HFFc6 (cell line): ENCODE measurements at places on chromosomes 4 and X.

GRCh38 chr4:160235771-160236170 is 1132.9 kb downstream of the RAPGEF2 start:
- no peak for DNase-seq

GRCh38 chrX:2423282-2423681 is 77.5 kb downstream of the DHRSX start:
- peak; percentile 43 for DNase-seq

- DNase-seq, result no peak
Observed at GRCh38 chr4:111434586-111434985, 710.7 kb upstream of the FAM241A start.

- DNase-seq, result no peak
Observed at GRCh38 chrX:447052-447451, 60.3 kb upstream of the PPP2R3B start.

- DNase-seq, result no peak
Observed at GRCh38 chr4:125483278-125483677, 168.5 kb downstream of the FAT4 start.

DNA sequence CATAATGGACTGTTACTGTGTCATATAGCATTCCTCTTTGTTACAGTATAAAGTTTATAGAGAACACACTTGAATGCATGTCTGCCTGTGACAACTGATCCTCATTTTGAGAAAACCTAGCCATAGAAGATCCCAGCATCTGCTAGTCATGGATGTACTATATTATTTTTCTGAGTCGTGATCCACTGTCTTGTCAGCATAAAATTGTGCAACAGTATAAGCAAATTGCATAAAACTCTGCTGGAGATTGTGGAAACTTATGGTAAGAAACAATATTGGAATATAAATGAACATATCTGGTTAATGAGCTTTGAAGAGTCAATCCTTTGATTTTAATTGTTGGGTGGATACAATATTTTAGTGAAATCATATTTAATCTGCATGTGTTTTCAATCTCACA is 3.6 kb downstream of the NEIL3 start:
- no peak for DNase-seq
